ENCODE measurements at places on chromosomes 3 and 15. TPM values are rescaled to one million over a fixed set of nuclear protein-coding genes. Genes with fewer than 3 reads are reported as not detected.

The PLSCR2 gene
- not detected for total RNA-seq

DNA sequence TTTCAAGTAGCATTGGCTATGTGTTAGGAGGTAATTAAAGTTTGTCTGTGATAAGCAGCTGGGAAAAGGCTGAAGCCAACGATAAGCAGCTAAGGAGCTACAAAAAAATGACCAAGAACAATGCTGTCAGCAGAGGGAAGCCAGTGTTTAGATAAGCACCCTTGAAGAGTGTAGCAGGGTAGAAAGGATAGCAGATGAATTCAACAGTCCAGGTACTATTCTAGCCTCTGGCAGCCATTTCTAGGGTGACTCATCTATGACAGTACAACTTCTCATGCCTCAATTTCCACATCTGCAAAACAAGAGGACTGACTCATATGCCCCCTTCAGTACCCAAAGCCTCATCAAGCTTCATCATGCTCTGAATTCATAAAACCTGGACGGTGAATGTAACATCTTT lies 617.6 kb upstream of the UBE2E2 start:
- no peak for DNase-seq

DNA sequence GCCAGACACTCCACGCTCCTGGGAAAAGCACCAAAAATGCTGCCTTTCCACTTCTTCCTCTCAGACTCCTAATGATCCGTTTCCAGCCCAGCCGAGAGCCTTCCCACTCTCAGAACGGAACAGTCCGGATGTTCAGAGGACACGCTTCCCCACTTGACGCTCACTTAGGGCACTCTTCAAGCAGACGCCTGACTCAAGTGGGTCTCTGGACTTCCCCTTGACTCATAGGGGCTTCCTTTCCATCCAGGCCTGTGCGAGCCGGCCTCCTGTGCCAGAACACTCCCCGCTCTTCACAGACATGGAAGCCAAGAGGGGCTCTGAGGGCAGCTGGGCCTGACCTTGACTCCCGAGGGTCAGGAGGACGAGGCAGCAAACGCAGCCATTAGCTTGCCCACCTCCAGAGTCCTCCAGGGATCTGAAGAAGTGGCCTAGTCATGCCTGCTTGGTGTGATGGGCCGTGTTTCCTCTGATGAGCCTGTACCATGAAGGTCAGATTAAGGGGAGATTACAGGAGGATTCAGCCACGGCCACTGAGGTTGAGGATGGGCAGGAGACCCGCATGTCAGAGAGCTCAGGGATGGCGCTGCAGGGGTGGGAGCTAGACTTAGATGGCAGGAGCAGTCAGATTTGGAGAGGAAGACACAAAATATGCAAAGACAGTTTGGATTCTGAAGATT lies 114.7 kb upstream of the TLE3 start:
- no peak for DNase-seq

DNA sequence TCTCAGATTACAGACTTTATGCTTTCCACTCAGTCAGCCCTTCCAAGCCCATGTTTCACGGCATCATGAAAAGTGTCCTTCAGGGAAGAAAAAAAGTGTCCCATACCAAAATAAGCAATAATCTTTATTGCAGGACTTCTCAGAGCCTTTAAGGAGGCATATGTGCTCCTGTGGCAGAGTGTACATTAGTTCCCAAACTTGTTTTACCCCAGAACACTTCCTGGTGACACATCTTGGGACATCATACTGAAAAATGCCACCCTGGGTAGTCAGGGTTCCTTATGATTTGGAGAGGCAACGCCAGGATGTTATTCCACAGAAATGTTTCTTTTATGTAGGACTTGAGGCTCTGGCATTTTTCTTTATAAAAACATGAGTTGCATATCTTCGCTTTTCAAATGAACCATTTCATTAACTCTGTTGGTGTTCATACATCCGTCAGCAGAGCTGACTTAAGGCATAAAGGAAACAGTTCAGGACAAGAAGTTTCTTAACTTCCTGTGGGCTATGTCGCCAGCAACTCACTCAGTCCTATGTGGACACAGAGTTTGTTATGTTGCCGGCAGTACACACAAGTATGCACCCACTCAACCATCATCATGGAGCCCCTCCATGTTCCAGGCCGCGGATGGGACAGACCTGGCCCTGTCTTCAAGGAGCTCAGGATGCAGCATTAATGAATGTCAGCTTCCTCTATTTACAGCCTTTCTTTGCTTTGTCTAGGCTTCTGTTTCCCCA lies 63.8 kb downstream of the CASR start:
- DNase-seq: no peak

The CDHR4 gene
- total RNA-seq: 1.4 TPM

GRCh38 chr3:60703956-60704736 lies 547.1 kb downstream of the FHIT start:
- no peak for DNase-seq

All from tibial nerve (tissue), 4 donors.